COLO829 (cell line): ENCODE measurements at places on chromosomes 5 and 9.
A peak's percentile ranks its signal among the peaks of the same experiment; 100 is the strongest.

GRCh38 chr9:137021979-137022661 is 5.9 kb downstream of the ABCA2 start:
- DNase-seq, result peak; percentile 91

DNA sequence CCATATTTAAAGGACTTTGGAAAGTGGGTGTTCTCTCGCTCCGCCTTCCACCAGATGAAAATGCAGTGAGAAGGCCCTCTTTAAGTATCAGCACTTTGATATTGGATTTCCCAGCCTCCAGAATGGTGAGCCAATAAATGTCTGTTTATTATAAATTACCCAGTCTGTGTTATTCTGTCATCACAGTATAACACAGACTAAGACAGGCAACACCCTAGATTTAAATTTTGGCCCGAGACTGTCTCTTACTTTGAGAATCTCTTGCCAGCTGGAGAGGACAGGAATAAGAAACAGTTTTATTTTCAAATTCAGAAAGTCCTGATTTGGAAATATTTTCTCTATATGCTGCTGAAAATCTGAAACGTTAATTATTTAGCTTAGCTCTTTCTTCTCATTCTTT is 21.5 kb downstream of the FAM151B start:
- DNase-seq, result no peak

- DNase-seq, result no peak
These were observed 52.7 kb downstream of the NDUFAF2 start for GRCh38 chr5:60997721-60998120.

GRCh38 chr9:34139477-34140146 is 13.1 kb upstream of the DCAF12 start:
- DNase-seq, result peak; percentile 45

DNA sequence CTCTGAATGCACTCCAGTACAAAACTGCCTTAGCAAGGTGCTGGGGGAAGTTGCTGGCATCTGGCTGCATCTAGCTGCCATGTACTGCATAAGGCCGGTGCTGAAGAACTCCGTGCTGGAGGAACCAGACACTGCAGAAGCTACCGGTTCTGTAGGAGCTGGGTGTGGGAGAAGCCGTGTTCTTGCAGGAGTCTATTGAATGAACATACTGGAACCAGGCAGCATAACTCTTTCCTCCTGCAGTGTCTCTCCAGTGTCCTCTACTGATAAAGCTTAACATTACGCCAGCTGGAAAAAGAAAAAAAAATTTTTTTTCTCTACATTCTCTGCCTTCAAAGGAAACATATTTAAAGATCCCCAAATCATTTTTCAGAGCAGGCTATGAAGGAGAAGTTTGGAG is 38.5 kb downstream of the VPS13A start:
- DNase-seq, result peak; percentile 28

DNA sequence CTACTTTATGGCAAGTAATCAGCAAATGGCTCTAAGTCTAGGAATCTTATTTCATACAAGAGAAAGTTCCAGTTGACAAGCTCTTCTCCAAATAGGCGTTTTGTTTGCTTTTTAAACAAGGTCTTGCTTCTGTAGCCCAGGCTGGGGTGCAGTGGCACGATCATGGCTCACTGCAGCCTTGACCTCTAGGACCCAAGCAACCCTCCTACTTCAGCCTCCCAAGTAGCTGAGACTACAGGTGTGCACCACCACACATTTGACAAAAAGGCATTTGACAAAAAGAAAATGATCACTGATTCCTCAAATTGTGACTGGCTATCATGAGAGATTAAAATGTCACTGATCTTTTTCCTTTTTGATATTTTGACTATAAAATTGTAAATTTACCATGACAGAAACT is 31.8 kb downstream of the NR6A1 start:
- DNase-seq, result no peak

- DNase-seq, result no peak
These were observed 1171.6 kb upstream of the CDH18 start for GRCh38 chr5:21159510-21160059.

- DNase-seq, result no peak
These were observed 52.5 kb downstream of the ECPAS start for GRCh38 chr9:111431684-111432083.

DNA sequence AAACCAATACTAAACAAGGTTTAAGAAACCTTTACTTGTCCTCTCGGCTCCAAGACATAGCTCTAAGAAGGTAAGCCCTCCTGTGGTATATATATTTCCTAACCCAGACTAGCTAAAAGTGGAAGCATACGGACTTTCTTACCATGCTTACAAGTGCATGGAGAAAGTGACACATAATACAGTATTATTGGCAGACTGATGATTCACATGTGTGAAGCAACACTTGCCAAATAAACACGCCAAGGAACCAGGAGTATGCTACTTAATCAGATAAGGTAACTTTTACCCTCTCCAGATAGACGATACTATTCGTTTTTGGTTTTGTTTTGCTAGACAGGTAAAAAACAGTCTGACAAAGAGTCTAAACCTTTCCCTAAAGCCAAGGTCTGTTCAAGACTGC is 264.1 kb downstream of the MLLT3 start:
- DNase-seq, result no peak

- DNase-seq, result no peak
These were observed 599.3 kb upstream of the SGCD start for GRCh38 chr5:155727512-155728145.

DNA sequence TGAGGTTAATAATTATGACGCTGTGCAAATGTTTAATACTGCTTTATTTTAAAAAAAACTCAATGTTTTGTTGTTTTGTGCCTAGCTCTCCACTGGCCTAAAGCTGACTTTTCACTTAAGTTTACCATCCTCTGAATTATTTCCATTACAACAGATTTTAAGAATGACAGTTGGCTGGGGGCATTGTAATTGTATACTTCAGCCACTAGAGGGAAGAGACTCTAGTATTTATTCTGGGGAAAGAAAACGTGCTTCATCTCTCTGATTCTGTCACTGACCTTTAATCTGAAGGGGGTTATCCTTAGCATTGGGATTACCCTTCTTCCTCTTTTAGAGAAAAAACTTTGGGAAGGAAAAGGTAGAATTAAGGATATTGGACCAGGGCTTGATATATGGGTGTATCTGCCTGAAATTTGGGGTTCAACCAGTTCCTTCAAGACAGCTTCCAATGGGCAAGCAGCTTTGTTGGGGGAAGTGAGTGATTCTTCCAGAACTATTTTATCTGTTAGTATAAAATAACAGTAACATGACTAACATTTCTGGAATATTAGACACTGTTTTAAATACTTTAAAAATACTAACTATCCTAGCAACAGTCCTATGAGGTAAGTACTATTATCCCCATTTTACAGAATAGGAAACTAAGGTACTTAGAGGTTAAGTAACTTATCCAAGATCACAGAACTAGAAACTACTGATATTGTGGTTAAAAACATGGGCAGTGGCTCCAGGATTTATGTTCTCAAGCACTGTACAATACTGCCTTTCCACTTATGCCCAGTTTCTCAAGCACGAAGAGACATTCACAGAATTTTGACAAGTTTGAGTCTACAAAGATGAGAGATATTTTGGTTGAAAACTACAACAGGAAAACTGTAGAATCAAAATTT is 208.4 kb downstream of the CD180 start:
- DNase-seq, result no peak

DNA sequence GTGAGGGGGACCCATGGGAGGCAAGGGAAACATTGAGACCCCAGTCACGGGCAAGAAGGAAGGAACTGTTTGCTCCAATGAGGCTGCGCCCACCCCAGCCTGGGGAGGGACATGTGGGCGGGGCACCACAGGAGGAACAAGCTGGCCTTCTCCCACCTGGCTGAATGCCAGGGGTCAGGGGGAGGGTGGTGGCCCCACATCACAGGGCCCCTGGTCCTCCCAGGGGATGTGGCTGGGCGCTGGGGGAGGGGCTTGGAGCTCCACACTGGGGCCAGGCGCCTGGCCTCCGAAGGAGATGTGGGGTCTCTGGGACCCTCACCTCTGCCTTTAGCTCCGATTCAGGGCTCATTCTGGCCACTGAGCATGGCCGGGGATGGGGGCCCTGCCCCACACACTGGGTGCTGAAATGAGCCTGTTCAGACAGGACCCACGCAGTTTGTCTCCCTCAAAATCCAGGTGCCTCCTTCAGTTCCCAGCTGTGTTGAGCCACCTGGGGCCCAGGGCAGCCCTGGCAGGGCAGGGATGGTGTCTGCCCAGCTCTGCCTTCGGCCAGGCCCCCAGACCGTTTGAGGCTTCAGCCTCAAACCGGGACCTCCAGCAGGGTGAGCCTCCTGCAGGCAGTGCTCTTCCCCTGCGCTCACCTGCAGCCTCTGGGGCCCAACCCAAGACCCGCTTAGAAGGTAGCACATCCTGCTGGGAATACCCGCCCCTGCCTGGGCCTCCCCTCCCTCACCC is 33.2 kb upstream of the NOTCH1 start:
- DNase-seq, result no peak

- peak; percentile 94 for DNase-seq
These were observed 6.3 kb downstream of the RAPGEF1 start for GRCh38 chr9:131733541-131734061.

- peak; percentile 15 for DNase-seq
These were observed 85.0 kb upstream of the HRH2 start for GRCh38 chr5:175572886-175573285.

- DNase-seq, result no peak
These were observed 82.7 kb upstream of the PANK3 start for GRCh38 chr5:168661593-168662485.

DNA sequence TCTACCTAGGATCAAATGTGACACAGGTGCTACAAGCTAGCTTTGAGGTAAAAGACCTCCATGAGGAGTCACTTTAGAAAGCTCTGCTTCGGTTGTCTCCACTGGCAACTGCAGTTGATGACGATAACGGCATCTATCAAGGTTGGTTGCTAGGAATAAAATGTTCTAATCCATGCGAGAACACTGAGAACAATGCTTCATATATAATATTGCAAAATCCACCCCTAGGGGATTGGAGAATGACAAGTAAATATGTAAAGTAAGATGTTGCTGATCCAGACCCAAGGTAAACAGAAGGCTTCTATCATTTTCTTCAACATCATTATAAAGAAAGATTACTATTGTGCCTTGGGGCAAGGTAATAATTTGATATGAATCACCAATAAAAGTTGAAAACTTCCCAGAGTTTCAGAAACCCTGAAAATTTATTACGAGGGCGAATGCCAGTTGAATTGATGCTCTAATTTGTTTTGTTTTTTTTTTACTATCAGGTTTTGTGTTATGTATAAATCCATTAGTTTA is 1003.4 kb downstream of the CDH18 start:
- no peak for DNase-seq

DNA sequence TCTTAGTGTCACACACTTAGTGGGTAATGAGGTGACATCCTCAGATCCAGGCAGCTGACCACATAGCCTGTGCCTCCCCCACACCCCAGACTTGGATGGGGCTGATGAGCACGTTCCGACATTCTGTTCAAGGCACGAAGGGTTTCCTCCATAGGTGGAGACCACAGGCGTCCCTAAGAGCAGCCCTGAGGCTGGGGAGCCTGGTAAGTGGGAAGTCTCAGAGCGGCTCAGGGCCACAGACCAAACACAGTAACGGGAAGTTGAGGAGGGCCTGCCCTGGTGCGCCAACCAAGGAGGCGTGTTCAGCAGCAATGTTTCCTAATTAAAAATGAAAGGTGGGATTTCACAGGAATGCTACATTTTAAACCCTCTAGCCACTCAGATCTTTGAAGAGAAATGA is 102.3 kb upstream of the PHYKPL start:
- no peak for DNase-seq

GRCh38 chr5:98605426-98605825 is 168.0 kb upstream of the RGMB start:
- no peak for DNase-seq

DNA sequence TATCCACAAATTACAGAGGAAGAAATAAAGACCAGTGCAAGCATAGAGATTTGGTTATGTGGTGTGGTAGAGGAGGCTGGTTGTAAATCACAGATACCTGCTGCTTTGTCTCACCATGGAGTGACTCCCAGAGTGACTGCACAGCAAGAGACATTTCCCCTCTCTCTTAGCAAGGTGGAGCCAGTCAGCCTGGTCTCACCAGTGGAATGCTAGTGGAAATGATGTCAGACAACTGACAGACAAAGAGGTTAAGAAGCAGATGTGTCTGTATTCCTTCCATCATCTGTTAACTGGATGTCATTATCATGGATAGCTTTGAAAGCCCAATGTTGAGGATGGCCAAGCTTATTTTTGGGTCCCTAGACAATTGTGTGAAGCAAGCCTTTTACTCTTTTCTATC is 509.4 kb upstream of the SEMA6A start:
- no peak for DNase-seq

DNA sequence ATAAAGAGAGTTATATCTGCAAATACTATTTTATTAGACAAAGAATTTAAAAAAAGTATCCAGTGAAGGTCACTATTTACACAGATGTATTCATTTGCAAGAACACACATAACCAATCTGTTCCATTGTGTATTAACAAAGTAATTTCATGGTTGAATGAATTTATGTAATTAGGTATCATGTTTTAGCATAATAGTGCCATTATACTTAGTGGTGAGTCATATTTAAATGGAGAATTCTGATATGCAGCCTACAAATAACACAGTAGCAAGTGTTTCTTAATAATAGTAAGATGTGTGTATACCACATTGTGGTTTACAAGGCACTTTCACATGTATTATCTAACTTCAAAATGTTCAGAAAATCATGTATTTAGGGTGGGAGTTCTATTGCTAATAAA is 1028.5 kb upstream of the ACO1 start:
- DNase-seq, result peak; percentile 53

DNA sequence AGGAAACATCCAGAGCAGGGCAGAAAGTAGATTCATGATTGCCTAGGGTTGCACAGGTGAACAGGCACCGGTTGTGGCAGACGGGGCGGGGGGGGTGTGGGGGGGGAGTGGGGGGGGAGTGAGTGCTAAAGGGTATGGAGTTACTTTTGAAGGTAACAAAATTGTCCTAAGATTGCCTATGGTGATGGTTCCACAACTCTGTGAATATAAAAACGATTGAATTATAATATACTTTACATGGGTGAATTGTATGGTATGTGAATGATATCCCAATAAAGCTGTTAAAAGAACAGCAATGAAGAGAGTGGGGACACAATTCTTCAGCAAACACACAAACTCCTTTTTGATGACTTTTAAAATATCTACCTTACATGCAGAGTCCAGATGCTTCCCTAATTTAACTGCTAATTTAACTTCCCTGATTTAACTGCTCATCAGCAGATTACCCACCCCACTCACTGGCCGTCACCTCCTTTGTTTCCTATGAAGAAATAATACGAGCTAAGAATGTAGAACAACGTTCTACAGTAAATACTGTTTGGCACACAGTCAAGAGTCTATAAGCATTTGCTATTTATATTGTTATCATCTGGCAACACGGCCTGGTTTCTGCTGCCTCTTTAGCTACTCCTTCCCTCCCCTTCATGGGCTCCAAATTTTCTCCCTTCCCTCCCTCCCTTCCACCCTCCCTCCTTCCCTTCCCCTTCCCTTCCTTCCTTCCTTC is 83.5 kb downstream of the PTCH1 start:
- no peak for DNase-seq

DNA sequence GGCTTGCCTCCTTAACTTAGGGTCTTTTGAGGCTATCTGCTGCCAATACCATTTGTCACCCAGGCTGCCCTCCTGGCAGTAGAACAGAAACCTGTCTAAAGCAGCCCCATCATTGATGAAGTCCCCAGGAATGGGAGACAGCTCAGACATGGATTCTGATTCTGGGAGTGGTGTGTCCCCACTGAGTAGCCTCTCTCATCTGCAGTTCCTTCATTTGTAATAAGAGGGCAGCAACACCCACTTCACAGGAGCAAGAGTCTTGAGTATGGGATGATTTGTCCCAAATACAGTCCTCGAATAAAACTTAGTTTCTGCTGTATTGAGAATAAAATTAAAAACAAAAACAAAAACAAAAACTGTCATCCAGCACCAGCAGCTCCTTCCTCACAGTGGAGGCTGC is 167.6 kb downstream of the ASTN2 start:
- no peak for DNase-seq

GRCh38 chr9:2153630-2154217 is 138.6 kb downstream of the SMARCA2 start:
- DNase-seq, result no peak
